ENCODE measurements at places on chromosomes 7 and 10.

DNA sequence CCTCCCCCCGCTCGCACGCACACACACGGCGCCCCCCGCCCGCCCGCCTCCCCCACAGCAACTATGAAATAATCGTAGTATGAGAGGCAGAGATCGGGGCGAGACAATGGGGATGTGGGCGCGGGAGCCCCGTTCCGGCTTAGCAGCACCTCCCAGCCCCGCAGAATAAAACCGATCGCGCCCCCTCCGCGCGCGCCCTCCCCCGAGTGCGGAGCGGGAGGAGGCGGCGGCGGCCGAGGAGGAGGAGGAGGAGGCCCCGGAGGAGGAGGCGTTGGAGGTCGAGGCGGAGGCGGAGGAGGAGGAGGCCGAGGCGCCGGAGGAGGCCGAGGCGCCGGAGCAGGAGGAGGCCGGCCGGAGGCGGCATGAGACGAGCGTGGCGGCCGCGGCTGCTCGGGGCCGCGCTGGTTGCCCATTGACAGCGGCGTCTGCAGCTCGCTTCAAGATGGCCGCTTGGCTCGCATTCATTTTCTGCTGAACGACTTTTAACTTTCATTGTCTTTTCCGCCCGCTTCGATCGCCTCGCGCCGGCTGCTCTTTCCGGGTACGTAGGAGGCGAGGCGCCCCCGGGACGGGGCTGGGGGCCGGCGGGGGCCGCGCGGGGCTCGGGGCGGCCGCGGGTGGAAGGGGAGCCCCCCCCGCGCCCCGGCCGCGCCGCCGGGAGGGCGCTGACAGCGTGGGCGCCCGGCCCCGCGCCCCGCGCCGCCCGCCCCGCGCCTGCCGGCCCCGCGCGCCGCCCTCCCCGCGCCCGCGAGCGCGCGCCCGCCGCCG lies 441 bp downstream of the BMI1 start:
- peak; percentile 82 for DNase-seq

- peak; percentile 21 for DNase-seq
These were observed 44.2 kb upstream of the PRSS58 start for GRCh38 chr7:142301923-142302550.

DNA sequence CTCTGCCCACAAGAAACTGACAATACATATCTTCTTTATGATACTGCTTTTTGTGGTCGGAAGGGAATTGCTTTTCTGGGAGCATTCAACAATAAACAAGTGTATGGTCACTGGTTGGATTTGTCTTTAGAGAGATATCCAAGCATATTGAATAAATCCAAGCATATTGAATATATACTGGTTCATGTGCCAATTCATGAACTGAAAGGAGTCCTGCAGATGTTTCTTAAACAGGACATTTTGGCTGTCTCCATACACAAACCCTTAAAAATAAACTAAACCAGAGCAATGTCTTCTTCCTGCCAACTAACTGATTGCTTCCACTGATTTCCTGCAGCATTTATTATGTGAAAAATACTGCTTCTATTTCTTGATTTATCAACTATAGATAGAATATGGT lies 173.9 kb downstream of the FOXP2 start:
- DNase-seq: no peak

DNA sequence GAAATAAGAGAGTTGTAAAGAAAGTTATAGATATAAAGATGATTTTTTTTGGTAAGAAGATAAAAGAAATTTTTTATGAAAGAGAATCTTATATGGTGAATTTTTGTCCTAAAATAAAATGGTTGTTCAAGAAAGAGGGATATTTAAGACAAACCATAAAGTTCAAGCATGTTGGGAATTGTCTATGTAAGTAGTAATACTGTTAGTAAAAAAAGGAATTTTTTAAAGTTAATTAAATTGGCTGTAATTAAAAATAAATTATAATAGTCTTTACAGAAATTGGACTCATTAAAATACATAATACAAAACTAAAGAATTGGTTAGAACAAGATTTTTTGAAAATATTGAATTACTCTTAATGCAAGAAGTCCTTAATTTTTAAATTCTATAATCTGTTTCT lies 10.1 kb upstream of the DYNC2I1 start:
- DNase-seq: no peak

- DNase-seq: no peak
These were observed 37.9 kb upstream of the DNAJB12 start for GRCh38 chr10:72392571-72392970.

GRCh38 chr10:124611738-124612137 lies 132.4 kb downstream of the FAM53B start:
- peak; percentile 41 for DNase-seq

- no peak for DNase-seq
These were observed 319.6 kb upstream of the SHH start for GRCh38 chr7:156131881-156132280.

- no peak for DNase-seq
These were observed 4.3 kb downstream of the ZNF3 start for GRCh38 chr7:100077205-100077604.

GRCh38 chr7:37728747-37729146 lies 45.2 kb downstream of the GPR141 start:
- DNase-seq: peak; percentile 51

DNA sequence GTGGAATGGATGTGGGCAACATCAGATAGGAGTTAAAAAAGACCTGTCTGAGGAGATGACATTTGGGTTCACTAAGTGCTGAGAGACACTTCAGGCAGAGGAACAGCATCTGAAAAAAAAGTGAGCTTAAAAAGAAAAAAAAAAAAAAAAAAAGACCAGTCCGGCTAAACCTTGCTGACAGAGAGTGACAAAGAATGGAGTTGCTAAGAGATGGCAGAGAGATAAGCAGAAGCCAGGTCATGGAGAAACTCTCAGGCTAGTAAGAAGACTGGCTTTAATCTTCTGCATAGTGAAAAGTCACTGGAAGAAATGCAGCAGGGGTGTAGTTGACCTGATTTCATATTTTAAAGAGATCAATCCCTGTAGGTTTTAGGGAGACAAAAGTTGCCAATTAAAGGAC lies 711.1 kb upstream of the SEMA3D start:
- no peak for DNase-seq

- peak; percentile 52 for DNase-seq
These were observed 21.5 kb upstream of the EPHB6 start for GRCh38 chr7:142833174-142834048.

- DNase-seq: no peak
These were observed 19.1 kb upstream of the PRKRIP1 start for GRCh38 chr7:102376964-102377466.

GRCh38 chr10:124156524-124157260 lies 63.3 kb upstream of the CHST15 start:
- peak; percentile 24 for DNase-seq

Data from GM12865 (cell line).